ENCODE measurements at places on chromosomes 12 and 14.

DNA sequence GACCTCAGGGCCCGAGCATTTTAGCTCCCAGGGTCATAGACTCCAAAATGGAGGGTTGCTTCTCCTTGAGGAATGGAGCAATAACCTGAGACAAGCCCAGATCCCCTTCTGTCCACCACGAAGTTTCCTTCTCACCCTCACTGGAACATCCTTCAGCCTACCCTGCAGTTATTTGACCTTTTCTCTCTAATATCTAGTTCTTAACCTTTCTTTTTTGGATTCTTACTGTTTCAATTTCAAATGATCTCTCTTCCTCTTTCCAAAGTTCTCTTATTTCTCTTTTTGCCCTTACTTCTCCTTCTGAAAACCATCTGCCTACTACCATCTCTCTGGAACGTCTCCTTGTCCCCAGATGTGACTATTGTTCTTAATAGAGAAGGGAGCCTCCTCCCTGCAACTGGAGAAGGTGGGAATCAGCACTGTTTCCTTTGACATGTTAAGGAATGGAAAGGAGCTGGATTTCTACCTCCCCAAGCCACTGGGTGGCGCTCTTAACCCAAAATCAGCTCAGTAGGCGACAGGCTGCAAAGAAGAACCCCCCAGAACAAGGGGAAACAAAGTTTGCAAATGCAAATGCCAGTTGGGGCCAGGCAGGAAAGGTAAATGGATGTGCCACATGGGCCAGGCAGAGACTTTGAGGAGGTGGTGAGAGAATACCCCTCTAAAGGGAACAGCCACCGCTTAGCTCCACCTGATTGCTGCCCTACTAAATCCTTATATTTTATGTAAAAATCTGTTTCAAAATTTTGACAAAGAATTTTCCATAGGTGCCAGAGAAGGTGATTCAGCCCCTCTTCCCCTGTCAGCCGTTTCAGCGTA lies 22.4 kb upstream of the PDE1B start:
- no peaks in the 10 kb centered on the region for H3K27me3 ChIP-seq
- peaks cover 20% of the 10 kb centered on the region for H3K4me1 ChIP-seq
- no peak overlapping the region for H3K4me3 ChIP-seq
- peak overlapping the region; percentile 3 for H3K27ac ChIP-seq

- H3K27ac ChIP-seq = no peak overlapping the region
- no peak for DNase-seq
- H3K36me3 ChIP-seq = no peaks in the 10 kb centered on the region
- H3K27me3 ChIP-seq = peaks cover 39% of the 10 kb centered on the region
- H3K4me3 ChIP-seq = no peak overlapping the region
Measured at GRCh38 chr12:108455706-108456105, 59.4 kb upstream of the FICD start.

DNA sequence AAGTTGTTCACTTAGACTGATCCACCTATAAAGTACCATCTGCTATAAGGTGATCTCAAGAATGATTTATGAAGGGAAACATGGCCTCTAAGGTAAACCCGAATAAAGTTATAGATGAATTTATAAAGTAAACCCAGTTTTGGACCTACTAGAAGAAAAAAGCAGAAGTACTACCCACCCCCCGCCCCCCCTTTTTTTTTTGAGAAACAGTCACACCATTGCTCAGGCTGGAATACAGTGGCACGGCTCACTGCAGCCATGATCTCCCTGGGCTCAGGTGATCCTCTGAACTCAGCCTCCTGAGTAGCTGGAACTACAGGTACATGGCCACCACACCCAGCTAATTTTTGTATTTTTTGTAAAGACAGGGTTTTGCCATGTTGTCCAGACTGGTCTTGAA lies 3.9 kb downstream of the ENTPD5 start:
- H3K27me3 ChIP-seq = no peaks in the 10 kb centered on the region
- H3K27ac ChIP-seq = no peak overlapping the region
- no peak overlapping the region for H3K4me3 ChIP-seq
- peaks cover 14% of the 10 kb centered on the region for H3K4me1 ChIP-seq
- no peak for DNase-seq

GRCh38 chr12:1592444-1593173 lies 1.8 kb downstream of the FBXL14 start:
- H3K4me1 ChIP-seq = peaks cover 65% of the 10 kb centered on the region
- DNase-seq = peak; percentile 75
- peaks cover 40% of the 10 kb centered on the region for H3K36me3 ChIP-seq

- H3K4me1 ChIP-seq = no peaks in the 10 kb centered on the region
- H3K27me3 ChIP-seq = peaks cover 5% of the 10 kb centered on the region
- H3K36me3 ChIP-seq = no peaks in the 10 kb centered on the region
- no peak overlapping the region for H3K4me3 ChIP-seq
Measured at GRCh38 chr12:97977870-97978405, 515.3 kb downstream of the RMST start.

DNA sequence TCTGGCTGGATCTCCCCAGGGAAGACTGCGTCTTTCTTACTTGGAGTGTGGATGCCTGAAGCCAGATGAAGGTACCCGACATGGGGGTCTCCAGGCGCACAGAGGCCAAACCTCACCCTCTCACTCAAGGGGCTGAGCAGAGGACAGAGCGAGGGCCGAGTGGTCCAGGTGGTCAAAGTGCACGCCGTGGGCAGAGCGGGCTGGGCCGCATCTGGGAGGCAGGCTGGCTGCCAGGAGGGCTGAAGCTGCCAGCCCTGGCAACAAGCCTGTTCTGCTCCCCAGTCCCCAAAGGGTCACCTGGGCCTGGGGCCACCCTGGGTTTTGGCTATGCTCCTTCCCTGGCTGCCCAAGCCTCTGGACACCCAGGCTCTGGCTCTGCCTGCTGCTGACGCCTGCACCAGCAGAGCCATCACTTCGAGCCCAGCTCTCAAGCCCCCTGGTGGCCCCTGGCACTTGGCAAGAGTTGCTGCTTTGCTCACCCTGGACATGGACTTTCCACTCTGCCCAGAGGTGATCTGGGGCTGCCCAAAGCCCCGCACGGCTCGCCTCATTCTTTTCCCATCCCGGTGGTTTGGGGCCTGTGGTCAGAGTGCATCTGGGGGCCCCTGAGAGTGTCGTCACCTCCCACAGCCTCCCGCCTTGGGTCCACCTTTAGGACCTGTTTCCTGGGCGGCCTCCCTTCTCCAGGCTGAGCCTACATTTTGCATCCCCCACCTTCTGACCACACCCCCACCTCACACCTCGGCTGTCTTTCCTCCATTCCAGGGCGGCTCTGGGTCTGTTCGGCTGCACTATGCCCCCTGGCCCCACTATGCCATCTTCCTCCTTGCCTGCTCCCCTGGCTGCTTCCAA lies 2.8 kb downstream of the ADSS1 start:
- H3K27ac ChIP-seq = no peak overlapping the region
- no peaks in the 10 kb centered on the region for H3K4me1 ChIP-seq
- H3K36me3 ChIP-seq = no peaks in the 10 kb centered on the region
- H3K27me3 ChIP-seq = no peaks in the 10 kb centered on the region
- DNase-seq = no peak

- H3K27me3 ChIP-seq = no peaks in the 10 kb centered on the region
- H3K4me1 ChIP-seq = peaks cover 71% of the 10 kb centered on the region
- no peak overlapping the region for H3K4me3 ChIP-seq
- H3K27ac ChIP-seq = peak overlapping the region; percentile 55
Measured at GRCh38 chr12:89947437-89948270, 239.0 kb upstream of the ATP2B1 start.
